ENCODE measurements at places on chromosomes 13 and 19.

DNA sequence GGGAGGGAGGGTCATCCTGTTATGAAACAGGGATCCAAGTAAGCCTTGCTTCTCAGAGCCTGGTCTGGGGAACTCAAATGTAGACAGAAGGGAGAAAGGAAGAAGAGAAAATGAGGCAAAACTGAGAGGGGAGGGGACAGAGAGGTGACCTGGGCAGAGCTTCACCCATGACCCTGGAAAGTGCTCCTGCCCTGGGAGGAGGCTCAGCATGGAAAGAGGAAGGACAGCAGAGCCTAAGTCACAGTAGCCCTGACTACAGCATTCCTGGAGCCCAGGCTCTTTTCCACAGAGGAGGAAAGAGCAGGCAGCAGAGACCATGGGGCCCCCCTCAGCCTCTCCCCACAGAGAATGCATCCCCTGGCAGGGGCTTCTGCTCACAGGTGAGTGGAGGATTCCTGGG is at the start of gene CEACAM3:
Gene CEACAM3, plus strand, starts transcription at position 226 of the 400 bp plus-strand sequence. Its CDS starts 91 bp downstream, at position 317.
- DNase-seq = no peak

- no peak for DNase-seq
Measured at GRCh38 chr13:30690282-30691188, 44.8 kb upstream of the ALOX5AP start.

GRCh38 chr13:94480672-94481145 is 1.2 kb upstream of the DCT start:
- DNase-seq = no peak

GRCh38 chr19:926589-927350 is 935 bp downstream of the ARID3A start:
- no peak for DNase-seq

DNA sequence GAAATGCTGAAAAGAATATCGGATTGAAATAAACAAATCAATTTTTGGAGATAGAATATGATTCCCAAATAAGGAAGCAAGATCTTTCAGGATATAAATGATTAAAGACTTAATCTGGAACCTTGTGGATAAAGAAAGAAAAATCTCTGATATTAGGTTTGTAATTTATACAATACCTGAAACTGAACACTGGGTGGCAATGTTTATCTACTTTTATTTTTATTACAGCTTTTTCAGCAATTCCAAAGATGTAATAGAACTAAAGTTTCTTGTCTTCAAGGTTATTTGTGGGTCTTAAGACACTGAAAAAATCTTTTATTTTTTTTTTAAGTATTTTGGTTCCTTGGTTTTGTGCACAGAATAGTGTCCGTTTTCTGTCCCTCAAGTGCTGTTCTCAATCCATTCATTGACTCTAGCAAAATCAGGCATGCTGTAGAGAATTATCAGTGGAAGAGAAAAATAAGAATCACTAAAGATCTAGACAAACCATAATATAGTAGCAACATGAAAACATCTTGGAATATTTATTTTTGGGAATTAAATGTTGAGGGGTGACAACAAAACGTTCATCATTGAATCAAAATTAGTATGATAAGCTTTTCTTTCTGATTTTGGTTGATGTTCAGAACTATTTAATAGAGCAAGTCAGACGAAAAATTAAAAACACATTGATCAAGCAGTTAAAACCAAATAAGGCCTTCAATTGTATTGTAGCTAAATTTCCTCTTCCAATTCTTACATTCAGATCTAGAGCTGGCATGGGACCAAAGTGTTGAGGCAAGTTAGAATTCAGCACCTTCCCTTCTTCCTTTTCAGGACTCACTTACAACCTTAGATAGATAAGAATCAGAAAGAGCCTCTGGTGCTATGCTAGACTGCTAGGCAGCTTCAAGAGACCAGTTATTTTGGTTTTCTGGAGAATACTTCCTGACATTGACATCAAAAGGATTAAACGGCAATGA is 704.4 kb upstream of the PCDH20 start:
- no peak for DNase-seq

DNA sequence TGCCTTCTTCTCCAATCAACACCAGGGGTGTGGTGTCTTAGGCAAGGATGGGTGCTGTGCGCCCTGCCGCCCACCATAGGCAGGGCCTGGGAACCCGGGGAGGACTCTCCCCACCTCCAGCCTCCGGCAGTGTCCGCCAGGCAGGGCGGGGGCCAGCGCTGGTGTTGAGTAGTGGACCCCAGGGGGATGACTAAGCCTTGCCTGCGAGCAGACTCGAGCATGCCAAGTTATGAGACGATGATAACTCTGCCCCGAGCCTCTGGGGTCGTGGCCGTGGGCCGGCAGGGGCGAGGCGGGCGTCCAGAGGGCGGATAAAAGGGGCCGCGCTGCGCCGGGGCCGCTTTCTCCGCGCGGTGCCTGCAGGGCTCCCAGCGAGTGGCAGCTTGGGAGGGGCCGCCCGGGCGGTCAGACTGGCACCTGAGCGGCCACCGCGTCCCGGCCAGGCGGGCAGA is at the start of gene MEDAG:
Gene MEDAG, plus strand, starts transcription at position 340 of the 452 bp plus-strand sequence. CDS start 245 bp downstream, outside the sequence.
- DNase-seq = no peak

GRCh38 chr19:39251846-39252245 is 3.2 kb upstream of the IFNL4 start:
- DNase-seq = no peak

- no peak for DNase-seq
Measured at GRCh38 chr13:29711776-29712175, 116.3 kb upstream of the SLC7A1 start.

Data from caudate nucleus (tissue), 63 donors.